ENCODE measurements at places on chromosomes 4 and X. TPM values are rescaled to one million over a fixed set of nuclear protein-coding genes. Genes with fewer than 3 reads are reported as not detected.

Gene TLR8
- polyA plus RNA-seq, result 0.21 TPM

Gene VCX
- polyA plus RNA-seq, result not detected

Gene POLN
- 2.4 TPM for polyA plus RNA-seq

Gene DAPP1
- 1.9 TPM for polyA plus RNA-seq

Gene CXorf38
- 11.6 TPM for polyA plus RNA-seq

Gene TEX13C
- polyA plus RNA-seq, result not detected

GRCh38 chrX:46617906-46618305, 44.3 kb downstream of the CHST7 start:
- no peak for DNase-seq

- peak; percentile 5 for DNase-seq
Measured at GRCh38 chr4:108683479-108683878, 33.1 kb downstream of the OSTC start.
